Stimulated activated naive CD8-positive, alpha-beta T cell treated with anti-CD3 and anti-CD28 coated beads, Interleukin-15, amount 100 ng/mL, for 72 hours (primary cell): ENCODE measurements at places on chromosomes 2 and 18.

GRCh38 chr18:60599267-60599666 lies 226.7 kb upstream of the MC4R start:
- DNase-seq: no peak

DNA sequence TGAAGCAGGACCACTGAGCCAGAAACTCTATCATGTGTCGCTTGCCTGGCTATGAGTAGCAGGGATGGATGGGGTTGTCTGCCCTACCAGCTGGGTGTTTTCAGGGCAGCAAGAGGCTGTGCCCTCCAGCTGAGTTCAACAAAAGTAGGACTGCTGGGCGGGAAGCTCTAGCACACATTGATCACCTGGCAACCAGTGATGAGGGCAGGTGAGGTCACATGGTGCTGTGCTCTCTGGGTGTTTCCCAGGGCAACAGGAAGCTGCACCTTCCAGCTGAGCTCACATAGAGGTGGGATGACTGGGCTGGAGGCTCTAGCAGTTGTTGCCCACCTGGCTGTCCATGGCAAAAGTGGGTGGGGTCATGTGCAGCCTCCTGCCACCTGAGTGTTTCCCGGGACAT lies 487.3 kb upstream of the VWC2L start:
- DNase-seq: no peak

- DNase-seq: no peak
These were observed 34.6 kb upstream of the GLI2 start for GRCh38 chr2:120701096-120701495.

DNA sequence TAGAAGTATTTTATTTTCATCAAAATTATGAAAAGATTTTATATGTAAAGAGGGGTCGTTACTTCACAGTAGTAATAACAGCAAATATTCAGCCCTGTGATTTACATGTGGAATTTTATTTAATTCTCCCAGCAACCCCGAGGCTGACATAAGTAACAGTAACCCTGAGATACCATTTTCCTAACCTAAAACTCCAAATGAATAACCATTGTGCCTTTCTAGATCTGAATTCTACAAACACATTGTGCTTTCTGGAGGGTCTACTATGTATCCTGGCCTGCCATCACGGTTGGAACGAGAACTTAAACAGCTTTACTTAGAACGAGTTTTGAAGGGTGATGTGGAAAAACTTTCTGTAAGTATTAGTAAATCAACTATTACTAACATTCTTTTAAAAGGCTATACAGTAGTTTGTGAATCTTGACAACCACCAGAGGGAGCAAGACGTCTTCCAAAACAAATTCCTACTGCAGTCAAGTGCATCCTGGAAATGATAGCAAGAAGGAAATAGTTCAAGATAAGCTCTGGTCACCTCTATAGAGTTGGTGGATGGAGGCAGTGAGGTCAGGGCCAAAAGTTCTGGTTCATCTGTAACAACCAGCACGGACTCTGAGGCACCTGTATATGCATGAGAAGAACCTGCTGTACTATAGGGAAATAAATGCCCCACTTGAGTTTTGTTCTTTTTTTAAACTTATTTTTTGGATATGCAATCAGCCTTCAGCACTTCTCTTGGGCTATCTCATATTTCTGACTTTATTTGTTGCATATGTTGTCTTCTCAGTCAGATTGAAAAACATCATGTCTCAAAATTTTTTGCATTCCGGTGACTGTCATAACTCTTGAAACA lies 37.4 kb downstream of the ACTR2 start:
- DNase-seq: no peak

DNA sequence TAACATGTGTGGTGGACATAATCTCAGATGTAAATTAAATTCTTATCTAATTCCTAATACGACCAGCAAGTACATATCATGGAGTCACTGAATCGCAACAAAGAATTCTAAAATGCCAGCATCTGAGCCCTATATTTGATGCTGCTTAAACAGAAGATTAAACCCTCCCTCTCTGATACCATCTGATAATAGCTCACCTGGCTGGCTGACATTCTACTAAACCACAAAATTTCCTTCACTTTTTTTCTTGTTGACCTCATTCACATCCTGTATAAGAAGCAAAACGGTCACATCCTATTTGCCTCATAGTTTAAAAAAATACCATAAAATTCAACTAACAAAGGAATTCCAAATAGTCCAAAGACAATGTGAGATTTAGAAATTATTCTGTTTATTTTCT lies 371.6 kb upstream of the SLC8A1 start:
- no peak for DNase-seq

GRCh38 chr2:207831584-207832248 lies 62.0 kb upstream of the FZD5 start:
- DNase-seq: no peak

DNA sequence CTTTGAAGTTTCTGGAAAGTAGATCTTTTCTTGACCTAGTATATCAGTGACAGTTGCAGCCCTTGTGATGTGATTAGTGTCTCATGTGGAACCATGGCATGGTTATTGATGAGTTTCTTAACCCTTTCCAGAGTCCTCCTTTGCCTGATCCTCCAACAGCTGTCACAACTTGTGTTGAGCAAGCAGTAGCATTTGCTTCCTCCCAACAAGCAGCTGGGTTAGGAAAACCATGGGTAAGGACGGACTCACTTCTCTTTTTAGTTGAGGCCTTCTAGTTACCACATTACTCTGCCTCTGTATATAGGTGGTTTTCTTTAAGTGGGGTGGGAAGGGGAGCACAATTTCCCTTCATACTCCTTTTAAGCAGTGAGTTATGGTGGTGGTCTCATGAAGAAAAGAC lies 96.3 kb downstream of the XRCC5 start:
- DNase-seq: no peak

GRCh38 chr2:219353129-219353528 lies 20.6 kb upstream of the RESP18 start:
- DNase-seq: no peak

GRCh38 chr2:135762022-135762421 lies 20.4 kb downstream of the UBXN4 start:
- DNase-seq: no peak

DNA sequence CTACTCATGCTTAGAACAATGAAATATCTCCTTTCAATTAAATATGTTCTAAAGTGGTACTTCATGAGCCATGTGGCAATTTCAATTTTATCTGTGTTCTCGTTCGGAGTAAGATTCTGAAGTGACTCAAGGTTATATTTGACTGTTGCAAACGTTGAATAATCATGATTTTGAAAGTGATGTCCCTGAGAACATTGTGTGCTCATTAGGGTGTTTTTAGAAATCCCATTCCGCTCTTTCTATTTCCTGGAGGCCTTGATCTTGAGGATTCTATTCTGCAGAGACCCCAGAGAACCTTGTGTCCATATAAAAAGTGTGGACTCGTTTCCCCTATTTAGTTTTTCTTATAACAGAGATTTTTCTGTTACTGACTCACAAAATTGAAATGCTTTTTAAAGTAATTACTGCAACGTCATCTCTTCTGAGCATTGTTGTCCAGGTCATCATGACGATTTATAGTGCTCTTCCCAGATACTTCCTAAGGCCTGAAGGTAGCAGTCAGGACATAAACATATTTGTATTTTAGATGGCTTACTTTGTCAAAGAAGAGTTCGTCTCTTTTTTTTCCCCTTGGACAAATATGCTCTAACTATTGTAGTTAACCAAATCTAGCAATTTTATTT lies 27.2 kb downstream of the IL1R2 start:
- no peak for DNase-seq

DNA sequence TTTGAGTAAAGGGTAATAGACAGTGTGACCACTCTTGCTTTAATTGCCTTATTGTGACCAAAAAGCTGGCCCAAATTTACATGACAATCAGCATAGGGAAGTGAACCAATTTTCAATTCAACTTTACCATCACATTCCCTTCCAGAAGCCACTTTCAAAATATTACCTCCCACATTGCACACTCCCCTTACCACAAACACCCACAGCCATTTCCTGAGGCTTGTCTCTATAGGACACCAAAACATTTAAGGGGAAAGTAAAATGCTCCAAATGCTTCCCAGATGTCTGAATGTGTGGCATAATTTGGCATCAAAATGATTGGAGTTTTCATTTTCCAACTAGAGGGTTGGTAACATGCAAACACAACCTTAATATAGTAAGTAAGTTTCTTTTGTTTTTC lies 616.1 kb downstream of the SLC4A3 start:
- DNase-seq: no peak

DNA sequence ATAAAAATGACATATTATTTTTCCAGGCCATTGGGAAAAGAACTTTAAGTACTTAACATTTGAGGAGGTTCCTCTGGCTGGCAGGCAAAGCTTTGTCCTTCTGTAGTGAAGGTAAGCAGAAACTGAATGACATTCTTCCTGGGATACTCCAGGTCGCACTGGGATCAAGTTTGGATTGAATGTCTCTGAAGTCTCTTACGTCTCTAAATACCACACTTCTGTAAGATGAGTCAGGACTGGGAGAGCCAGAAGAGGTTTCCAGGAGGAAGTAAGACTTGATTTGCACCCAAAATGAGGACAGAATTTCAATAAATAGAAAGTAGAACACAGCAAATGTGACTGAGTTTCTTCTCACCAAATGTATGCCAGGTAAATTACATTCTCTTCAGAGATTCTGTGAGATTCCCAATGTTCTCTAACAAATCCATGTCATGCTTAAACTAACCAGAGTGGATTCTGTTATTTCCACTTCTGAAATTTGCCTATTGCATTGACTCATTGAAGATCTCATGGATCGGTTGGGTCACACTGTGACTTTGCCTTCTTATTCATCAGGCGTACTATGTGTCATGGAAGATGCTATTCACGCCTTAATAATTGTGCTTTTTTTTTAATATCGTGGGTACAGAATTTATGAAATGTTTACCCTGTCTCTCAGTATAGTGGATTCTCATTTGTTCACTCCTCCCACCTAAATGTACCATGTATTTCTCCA lies 25.5 kb upstream of the VIT start:
- DNase-seq: no peak

GRCh38 chr2:198371921-198372543 lies 567.6 kb downstream of the PLCL1 start:
- DNase-seq: no peak

GRCh38 chr2:10786240-10786982 lies 26.2 kb downstream of the PDIA6 start:
- DNase-seq: no peak

DNA sequence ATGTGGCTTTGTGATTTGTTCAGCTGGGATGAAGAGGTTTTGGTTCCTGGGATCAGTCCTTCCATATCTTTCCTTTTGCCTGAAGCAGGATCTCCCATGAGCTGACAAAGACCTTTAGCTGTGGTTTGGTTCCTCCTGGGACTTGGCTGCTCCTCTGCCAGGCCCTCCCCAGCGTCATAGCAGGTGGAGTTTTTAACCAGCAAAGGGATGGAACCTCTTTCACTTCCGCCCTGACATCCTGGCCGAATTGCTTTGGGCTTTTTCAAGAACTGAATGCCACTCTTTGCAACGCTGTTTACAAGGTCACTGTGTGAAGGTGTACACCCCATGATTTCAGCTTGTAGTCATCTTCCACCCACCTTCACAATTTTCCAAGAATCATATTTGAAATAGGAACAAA lies 390 bp downstream of the PCARE start:
- DNase-seq: no peak

GRCh38 chr2:64179582-64180321 lies 35.5 kb upstream of the PELI1 start:
- DNase-seq: no peak

DNA sequence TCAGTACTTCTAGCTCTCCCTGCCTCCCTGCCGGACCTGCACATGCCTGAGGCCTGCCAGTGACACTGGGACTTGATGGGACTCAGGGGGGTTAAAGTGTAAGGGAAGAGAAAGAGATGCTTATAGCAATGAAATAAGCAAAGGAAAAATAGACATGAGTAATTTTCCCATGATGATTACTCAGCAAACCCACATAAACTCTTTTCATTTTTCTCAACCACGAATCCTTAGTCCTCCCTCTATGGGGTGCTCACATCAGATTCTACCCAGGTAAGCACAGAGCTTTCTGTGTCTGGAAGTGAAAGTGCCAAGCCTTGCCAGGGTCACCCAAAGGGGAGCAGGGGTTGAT lies 44.8 kb upstream of the ANKRD62 start:
- DNase-seq: no peak

DNA sequence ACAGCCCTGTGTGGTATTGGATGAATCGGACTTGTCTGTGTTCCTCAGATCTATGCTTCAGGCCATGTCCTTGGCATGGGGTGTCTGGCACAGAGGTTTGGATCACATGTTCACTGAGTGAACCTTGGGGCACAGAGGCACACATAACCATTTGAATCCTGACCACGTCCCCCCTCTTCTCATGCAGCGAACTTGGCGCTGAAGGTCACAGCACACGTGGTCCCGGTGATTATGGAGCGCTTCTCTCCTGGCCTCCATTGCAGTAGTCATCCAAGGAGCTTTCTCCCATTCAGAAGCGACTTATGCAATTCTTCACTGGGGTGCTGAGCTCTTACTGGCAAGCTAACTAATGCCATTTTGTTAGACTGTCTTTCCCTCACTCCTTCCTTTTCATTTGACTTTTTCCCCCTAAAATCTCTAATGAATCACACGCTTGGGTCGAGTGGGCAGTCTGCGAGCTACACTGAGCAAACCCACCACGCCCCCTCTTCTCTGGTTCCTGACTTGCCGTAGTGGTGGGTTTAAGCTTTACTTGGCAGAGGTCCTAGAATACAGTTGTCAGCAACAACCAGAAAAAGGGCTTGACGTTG lies 59.4 kb downstream of the KCNG2 start:
- no peak for DNase-seq

GRCh38 chr18:76557026-76557575 lies 62.1 kb upstream of the ZNF516 start:
- no peak for DNase-seq

DNA sequence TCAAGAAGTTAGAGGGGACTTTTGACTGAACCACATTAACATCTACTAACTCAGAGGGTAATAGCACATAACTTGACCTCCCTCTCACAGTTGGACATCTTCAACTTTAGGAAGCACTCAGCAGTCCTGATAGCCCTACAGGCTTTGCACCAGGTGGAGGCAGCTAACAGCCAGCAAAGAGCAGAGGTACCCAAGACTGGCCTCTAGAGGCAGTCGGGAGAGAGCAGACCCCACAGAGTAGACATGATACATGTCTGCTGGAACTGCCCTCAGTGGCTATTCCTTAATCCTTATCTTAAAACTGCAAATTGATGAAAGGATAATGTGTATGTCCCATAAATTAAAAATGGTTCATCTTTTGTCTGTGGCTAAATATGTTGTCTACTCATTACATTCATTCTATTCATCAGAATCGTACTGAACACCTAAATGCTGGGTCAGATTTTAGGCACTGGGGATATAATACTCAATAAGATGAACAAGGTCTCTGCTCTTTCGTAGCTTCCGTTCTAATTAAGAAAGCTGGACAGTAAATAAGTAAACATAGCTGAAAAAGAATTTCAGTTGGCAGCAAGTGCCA lies 49.8 kb downstream of the CAB39 start:
- no peak for DNase-seq

GRCh38 chr2:98870516-98871158 lies 65.4 kb downstream of the CRACDL start:
- no peak for DNase-seq

- DNase-seq: no peak
These were observed 842.1 kb upstream of the FANCL start for GRCh38 chr2:59083075-59083828.

DNA sequence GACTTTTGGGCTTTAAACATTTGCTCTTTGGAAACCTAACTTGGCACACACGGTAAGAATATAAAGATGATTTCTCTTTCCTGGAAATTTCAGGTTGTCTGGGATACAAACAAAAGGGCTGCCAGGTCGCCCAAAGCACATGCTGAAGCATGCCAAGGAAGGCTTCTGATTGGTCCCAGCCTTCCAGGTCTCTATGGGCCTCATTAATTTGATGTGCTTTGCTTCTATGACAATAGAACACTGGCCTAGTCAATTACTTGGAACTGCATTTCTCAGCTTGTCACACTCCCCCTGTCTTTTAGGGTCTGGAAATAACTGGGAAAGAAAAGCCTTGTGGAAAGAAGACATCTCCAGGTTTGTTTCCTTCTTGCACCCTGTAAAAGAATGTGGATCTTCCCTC lies 228.9 kb downstream of the ADCYAP1 start:
- DNase-seq: no peak
